ENCODE measurements at places on chromosomes 13 and 19.

DNA sequence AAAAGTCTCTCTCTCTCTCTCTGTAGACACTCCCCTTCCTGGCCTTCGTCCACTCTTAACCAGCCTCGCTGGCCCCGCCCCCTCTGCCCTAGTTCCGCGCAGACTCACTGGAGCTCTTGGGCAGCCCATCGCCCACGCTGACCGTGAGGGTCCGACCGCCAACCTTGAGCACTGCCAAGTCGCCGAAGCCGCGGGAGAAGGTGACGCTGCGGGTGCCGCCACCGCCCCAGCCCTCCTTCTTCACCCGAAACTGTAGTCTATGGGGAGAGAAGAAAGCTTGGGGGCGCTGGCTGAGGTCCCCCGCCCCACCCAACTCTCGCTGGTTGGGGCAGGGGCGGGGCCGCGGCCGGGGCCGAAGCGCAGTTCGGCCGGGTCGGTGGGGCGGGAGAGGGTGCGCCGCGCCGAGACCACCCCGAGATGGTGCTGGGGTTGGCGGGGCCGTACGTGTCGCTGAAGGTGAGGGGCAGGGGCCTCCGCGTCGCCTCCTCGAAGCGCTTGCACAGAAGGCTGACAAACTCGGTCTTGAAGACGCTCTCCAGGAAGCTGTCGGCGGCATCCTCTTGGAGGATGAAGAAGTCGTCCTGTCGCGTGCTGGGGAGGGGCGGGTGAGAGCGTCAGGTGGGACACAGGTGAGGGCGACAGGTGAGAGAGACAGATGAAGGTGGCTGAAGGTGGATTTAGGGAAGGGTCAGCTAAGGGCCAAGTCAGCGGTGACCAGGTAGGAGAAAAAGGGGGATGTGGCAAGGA is 12.6 kb upstream of the ZNF414 start:
- DNase-seq: peak; percentile 92

GRCh38 chr13:25478186-25478585 is 106.4 kb downstream of the ATP8A2 start:
- no peak for DNase-seq

DNA sequence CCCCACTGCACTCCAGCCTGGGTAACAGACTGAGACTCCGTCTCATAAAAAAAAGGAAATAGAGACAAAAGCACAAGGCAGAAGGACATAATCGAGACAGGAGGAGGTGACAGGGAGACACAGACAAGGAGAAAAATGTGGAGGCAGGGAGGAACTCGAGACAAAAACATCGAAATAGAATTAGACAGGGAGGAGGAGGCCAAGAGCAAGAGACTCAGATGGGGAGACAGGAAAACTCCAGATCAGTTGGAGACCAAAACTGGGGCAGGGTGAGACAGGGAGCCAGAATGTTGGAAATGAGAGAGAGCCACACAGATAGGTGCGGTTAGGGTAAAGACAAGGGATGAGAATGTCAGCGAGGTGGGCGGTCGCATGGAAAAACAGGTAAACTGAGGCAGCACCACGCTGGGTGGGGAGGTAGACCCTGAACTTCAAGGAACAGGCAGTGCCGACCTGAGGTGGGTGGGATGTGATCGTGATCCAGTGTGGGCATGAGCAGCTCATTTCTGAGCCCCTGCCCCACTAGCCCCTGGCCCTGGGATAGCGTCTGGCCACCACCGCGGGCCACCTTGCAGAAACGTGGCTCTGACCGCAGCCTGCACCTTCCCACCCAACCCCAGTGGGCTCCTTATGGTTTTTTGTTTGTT is 15.2 kb downstream of the CYTH2 start:
- DNase-seq: no peak

GRCh38 chr13:57925751-57926150 is 294.2 kb downstream of the PCDH17 start:
- DNase-seq: no peak

DNA sequence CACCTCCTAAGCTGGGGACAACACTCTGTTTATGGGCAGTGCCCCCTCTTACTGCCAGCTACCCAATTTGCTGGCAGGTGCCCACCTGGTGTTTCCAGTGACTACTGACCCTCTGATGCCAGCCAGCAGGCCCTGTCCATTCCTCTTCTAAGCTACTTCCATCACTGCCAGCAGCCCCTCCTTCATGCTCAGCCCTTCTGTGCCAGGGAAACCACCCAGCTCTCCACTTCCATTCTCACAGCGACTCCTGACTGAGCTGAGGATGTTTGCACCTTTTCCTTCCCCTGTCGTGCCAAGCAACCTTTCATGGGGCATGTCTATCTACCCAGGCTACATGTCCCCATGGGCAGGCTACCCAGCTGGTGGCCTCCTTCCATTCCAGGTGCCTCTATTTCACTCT is 24.0 kb upstream of the ZNF492 start:
- no peak for DNase-seq

DNA sequence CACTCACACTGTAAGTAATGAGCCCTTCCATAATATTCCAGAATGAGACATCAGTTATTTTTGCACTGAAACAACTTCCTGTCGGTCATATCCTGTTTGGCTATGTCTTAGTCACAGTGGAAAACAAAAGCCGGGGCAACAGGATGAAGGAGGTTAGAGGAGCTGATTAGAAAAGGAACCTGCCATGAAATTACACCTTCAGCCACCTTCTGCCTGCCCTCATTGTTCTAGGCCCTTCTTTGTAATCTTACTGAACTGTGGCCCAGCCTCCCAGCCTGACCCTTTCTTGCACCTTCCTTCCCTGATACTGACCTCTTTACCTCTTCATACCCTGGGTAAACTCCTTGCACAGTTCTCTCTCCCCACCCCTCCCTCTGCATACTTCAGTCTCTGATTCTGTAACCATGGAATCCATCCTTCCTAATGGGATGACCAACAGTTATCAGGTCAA is 67.3 kb downstream of the DOCK9 start:
- peak; percentile 75 for DNase-seq

GRCh38 chr19:14533450-14533849 is 4.1 kb downstream of the TECR start:
- no peak for DNase-seq

GRCh38 chr13:43159026-43159461 is 135.7 kb downstream of the DNAJC15 start:
- peak; percentile 78 for DNase-seq

- DNase-seq: peak; percentile 89
These were observed 21.0 kb upstream of the DPP9 start for GRCh38 chr19:4744451-4745174.

GRCh38 chr19:17615889-17616685 is 60.6 kb downstream of the COLGALT1 start:
- DNase-seq: no peak

DNA sequence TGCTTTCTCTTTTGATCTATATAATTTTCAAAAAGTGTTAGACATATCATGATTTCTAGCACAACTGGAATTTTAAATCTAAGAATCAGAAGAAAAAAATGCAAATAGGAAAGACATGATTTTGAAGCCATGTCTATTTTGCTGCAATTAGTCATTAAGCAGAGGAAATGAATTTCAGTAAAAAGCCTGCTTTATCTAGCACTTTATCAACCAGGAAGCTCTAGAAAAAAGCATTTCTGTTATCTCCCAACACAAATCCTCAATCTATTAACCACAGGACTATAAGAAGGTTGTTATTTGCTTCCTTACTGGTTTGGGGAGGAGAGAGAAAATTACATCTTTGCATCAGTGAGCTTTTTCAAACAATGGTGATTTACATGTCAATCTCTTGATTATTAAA is 716.7 kb downstream of the DIAPH3 start:
- peak; percentile 59 for DNase-seq

DNA sequence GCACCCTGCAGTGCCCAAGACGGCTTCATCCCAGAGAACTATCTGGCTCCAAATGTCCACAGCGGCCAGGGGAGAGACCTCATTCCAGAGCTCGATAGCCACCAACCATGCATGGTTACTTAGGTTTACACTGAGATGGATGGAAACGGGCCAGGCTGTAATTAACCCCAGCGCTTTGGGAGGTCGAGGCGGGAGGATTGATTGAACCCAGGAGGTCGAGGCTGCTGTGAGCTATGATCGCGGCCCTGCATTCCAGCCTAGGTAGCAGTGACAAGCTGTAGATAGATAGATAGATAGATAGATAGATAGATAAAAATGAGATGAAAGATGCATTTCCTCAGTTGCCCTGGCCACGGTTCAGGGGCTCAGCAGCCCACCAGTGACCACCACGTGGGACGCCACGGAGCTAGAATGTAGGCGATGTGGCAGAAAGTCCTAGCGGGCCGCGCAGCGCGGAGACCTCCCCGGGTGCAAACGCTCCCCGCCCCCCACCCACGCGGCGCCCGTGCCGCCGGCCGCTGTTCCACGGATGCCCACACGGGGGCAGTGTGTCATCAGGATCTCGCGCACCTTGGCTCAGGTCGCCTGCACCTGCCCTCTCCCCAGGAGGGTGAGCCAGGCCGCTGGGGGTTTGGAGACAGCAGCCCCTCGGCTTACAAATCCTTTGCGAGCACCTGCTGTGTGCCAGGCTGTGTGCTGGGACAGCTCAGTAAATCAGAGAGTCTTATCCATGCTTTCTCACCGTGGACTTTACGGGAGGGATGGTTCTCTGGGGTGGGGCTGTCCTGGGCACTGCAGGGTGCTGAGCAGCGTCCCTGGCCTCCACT is 13.5 kb upstream of the TLE5 start:
- DNase-seq: peak; percentile 44

DNA sequence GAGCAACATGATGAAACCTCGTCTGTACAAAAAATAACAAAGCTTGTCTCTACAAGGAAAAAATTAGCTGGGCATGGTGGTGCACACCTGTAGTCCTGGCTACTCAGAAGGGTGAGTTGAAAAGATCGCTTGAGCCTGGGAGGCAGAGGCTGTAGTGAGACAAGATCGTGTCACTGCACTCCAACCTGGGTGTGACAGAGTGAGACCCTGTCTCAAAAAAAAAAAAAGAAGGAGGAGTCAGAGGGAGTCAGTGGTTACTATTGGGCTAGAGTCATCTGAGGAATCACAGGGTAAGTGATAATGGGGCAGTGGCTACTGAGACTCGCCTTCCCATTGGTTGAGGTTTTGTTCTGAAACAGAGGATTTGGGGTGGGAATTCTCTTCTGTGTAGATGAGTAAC is 1.9 kb upstream of the GPI start:
- no peak for DNase-seq

DNA sequence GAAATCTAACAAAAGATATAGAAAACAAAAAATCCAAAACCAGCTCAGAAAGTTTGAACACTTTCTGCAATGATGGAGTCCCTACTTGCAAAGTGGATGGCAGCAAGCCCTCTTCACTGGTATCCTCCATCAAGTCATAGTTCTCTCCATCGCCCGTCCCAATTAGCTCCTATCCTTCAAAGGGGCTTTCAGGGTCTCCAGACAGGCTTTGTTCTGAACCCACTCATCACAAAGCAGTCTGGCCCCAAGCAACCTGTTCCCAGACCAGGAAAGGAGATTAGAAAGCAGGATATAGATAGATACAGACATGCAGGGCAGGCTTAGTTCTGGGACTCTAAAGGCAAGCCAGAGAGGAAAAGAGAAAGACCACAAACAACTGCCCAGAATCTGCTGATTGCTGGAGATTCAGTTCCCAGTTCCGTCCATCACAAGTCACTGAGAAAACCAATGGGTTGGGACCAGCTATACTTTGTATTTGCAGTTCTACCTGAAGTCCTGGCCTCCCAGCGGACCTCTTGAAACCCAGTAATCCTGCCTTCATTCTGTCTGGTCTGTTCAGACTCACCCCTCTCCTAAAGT is 47.2 kb upstream of the EPHX3 start:
- no peak for DNase-seq

DNA sequence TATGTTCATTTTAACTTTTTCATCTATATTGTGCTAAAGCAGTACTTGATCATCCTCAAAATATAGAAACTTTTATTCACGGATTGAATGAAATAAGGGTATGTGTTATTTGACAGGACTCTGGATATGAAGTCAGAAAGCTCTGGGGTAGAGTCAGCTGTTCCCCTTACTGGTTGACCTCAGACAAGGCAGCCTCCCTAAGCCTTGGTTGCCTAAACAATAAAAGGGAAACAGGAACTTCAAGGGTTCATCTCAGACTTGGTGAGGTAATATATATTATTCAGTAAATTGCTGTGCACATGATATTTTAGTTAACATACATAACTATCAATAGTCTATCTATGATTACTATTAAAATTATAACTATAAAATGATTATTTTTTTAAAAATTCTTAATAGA is 13.6 kb downstream of the POLR1D start:
- DNase-seq: no peak

DNA sequence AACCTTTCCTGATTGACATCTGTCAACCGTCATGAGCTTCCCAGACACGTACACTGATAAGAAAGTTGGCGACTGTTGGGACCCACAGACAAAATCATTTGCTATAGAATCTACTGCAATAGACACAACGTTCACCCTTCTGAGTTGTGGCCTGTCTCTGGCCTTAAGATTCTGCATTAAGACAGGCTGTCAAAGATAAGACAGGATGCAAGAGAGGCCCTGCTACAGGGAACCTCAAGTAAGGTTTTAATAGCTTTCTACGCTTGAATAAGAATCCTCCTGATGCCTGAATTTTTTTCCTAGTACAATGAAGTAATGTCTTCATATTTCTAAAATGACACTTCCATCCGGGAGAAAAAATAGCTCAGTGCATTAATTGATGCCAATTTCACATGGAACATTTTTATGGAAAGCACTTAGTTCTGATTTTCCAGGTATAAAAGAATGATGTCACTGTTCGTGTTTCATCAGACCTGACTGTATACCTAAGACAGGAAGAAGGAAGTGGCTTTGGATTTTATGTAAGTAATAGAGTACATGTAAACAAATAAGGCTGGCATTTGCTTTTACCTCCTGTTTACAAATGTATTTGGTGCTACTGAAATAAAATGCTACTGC is 275.2 kb upstream of the GPC6 start:
- no peak for DNase-seq

- DNase-seq: no peak
These were observed 317.8 kb downstream of the ATP8A2 start for GRCh38 chr13:25689539-25689938.

DNA sequence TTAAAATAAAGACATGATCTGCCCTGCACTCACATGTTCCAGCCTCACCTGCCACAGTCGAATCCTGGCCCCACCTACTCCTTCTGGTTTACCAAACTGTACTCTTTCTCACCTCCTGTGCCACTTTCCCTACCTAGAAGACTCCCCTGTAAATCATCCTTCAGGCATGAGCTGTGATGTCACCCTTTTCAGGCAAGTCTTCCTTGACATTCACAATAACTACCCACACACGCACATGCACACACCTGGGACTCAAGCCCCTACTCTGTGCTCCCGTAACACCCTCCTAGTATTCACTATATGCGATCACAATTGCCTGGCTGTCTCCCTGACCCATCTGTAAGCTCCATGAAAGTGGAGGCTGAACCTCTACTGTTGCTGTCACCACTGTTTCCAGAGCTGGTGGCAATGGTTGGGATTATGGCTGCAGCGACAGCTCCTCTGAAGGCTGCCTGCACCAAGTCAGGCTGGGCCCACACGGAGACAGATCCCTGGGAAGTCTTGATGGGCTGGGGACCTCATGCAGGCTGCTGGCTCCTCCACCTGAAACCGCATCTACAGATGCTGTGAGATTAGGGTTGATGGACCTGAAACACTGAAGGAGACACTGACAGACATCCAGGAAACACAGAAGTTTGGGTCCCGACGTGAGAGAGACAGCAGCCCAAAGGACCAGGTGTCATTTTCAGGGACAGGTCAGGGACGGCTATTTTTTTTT is 611.1 kb downstream of the UQCRFS1 start:
- DNase-seq: no peak

All from EH (cell line).